ENCODE measurements at places on chromosomes 6 and 20. TPM values are rescaled to one million over a fixed set of nuclear protein-coding genes. Genes with fewer than 3 reads are reported as not detected.
A peak's percentile ranks its signal among the peaks of the same experiment; 100 is the strongest.

DNA sequence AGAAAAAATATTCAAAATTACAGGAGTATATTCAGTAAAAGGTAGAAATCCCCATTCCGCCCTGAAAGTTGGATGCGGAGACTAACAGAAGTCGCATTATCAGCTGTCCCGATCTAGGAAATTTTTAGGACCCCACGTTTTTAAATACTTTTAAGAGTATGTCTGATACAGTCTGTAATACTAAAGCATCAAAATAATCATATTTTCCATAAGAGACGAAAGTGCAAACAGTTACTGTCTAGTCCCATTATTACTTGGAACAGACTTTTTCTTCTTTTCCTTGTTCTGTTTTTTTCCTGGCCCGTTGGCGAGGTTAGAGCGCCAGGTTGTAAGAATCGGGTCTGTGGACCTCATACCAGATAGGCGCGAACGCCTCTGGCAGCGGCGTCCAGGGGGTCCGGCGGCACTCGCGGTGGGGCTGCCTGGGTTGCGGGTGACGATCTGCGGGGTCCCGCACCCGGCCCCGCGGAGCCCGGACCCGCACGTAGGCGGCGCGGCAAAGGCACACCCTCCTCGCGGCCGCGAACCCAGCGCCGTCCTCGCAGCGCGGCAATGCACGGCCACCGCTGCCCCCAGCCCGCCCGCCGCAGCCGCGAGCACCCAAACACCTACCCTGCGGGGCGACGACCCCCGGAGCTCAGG lies 460 bp downstream of the PLAGL1 start:
- DNase-seq, result no peak

- DNase-seq, result no peak
These were observed 140.2 kb upstream of the FAM83B start for GRCh38 chr6:54706391-54706790.

DNA sequence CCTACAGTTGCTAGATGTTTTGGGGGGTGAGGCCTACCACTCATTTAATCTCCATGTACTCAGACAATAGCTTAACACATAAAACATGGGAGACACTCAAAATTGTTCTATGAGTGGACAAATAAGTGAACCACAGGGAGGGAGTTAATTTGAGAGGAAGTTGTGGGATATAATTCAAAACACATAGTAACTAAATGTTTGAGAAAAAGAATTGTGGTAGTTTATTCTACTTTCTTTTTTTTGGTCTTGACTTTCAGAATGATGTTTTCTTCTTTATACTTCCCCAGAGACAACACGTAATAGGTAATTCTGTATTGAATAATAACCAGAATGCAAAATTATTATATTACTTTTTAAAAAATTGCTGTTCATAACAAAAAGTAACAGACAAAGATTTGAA lies 453.8 kb downstream of the RFPL4B start:
- peak; percentile 38 for DNase-seq

DNA sequence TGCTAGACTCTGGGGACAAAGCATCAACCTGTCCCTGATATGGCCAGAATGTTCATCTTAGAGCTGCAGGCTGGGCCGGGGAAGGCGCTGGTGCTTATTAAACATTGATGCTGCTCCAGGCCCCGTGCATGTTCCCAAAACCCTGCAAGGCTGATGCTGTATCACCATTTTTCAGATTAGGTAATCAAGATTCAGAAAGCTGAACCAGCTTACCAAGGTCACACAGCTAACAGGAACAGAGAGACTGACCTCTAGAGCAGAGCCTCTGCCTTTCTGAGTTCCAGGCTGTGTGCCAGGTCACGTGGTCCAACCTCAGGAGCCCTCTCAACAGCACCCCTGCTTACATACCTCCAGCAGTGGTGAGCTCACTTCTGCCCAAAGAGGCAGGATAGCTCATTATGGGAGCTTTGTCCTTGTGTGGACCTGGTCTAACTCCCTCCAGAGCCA lies 16.1 kb upstream of the VSTM2L start:
- no peak for DNase-seq

GRCh38 chr6:109834595-109835437 lies 143.3 kb upstream of the GPR6 start:
- no peak for DNase-seq

- no peak for DNase-seq
These were observed 100.7 kb downstream of the SGK1 start for GRCh38 chr6:134217105-134217797.

DNA sequence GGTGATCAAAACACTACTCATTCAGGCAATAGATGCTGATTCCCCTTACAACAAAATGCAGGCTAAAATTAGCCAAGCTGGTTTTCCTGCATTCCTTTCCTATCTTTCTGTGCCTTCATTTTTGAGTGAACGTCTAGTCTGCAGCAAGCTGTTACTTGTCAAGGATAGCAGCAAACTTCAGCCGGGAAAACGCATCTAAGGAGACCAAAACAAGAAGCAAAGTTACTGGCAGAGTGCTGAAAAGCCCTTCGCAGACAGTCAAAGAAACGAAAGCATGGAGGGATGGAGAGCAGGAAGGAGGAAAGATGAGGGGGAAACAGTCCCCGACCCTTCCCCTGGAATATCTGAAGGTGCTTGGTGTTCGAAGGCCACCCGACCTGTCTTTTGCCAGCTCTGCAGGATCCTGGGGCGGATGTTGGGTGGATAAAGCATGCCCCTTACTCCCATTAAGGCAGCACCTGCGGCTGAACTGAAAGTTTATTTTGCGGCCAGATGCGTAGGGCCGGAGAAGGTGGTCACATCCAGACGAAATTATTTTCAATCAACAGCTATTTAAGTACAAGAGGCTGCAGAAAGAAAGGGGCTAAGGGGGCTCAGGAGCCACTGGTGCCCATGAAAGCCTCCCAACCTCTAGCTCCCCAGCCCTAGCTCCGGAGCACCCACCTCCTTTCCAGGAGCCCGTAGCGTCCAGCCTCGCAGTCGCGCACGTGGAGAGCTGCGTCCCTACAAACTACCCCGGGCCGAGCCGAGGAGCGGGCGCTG lies 538 bp downstream of the FERMT1 start:
- peak; percentile 28 for DNase-seq

DNA sequence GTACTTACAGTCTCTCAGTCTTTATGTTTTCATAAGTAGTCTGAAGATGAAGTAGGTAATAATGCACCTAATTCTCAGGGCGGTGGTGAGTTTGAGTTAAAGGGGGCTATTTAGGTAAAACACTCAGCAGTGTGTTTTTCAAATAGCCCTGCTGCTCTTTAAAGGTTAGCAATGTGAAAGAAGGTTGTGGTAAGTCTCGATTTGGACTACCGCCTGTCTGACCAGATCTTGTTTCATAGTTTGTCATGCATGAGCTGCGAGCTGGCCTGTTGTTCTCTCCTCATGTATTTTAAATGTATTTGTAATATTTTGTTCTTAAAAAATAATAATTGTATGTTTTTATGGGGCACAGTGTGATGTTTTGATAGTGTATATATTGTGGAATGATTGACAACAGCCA lies 340.2 kb downstream of the DHX35 start:
- DNase-seq, result no peak

GRCh38 chr6:5338177-5338960 lies 77.1 kb downstream of the FARS2 start:
- DNase-seq, result no peak

GRCh38 chr6:89298680-89299465 lies 16.2 kb downstream of the GABRR2 start:
- peak; percentile 79 for DNase-seq

- DNase-seq, result peak; percentile 46
These were observed 338 bp downstream of the SRXN1 start for GRCh38 chr20:652615-653109.

DNA sequence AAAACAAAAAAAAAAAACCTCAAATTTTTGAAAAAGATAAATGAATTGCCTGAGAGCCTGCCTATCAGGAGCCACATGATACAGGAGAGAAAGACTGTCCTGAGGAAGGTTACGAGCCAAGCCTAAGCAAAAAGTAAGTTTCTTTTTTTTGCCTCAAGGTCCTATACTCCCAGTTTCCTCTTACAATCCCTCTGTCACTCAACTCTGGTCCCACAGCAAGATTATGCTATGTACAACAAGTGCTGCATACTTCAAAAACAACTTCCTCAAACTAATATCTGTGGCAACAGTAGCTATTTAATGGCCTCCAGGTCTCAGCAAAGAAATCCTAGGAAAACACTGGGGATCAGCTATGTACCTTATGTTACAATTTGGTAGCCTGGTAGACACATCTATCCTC lies 46.8 kb downstream of the PLN start:
- DNase-seq, result no peak

DNA sequence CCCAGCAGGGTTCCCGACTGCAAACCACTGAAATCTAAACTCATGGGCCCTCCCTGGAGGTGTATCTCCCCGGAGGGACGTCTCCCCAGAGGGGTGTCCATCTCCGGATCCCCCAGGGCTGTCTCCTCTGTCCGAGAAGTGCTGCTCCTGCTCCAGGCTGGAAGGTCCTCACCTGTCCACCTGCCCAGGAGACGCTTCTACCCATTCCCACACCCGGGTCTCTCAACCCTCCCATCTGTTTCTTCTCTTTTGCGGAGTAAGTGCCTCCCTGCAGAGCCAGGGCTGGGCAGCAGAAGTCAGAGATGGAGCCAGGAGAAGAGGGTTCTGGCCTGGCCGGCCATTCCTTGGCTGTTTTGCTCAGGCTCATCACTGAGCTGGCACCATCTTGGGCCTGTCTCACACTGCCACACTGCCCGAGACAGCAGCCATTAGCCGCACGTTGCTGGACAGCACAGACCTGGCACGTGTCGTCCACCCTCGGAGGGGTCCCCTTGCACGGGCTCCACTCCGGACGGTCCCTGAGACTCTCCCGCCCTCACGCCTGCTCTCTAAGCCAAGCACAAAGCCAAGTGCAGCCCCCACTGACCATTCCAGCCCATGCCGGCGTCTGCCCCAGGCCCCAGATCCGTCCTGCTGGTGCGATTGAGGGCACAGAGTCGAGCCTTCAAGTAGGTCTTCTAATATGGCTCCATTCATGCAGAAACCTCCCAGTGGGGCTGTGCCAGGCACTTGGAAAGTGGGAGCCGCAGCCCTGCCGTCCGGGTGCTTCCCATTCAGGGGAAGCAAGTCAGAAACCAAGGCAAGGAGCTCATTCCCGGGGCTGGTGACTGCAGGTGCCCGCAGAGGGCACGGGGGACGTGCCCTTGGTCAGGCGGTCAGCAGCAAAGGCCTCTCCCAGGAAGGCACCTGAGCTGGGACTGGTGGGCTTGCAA lies 367.7 kb downstream of the TAF4 start:
- DNase-seq, result no peak

DNA sequence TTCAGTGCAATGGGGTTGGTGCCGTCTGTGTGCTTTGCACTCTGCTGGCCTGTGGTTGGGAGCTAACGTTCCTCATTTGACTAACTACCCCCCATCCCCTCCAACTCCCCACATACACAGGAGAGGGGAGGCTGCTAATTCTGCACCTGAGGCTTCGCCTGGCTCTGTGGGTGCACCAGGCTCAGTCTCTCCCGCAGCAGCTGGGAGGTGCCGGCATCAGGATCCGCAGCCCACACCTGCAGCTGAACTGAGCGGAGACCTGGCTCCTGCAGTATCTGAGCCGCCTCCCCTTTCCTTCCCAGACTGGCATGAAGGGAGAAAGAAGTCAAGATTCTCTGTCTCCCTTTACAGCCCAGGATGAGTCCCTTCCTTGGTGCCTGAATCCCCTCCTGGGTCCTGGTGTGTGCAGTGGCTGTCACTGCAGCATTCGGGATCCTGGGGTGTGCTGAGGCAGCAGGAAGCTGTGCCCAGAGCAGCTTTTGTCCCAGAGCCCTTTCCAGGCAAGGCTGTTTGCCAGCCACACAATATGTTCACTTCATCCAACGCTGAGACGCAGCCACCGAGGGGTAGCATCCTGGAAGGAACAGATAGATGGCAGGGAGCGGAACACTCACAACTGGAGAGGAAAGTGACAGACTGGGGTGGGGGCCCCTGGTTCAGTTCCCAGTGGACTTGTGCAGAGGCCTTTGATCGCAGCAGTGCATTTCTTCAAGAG lies 70.2 kb downstream of the CDH4 start:
- DNase-seq, result no peak

DNA sequence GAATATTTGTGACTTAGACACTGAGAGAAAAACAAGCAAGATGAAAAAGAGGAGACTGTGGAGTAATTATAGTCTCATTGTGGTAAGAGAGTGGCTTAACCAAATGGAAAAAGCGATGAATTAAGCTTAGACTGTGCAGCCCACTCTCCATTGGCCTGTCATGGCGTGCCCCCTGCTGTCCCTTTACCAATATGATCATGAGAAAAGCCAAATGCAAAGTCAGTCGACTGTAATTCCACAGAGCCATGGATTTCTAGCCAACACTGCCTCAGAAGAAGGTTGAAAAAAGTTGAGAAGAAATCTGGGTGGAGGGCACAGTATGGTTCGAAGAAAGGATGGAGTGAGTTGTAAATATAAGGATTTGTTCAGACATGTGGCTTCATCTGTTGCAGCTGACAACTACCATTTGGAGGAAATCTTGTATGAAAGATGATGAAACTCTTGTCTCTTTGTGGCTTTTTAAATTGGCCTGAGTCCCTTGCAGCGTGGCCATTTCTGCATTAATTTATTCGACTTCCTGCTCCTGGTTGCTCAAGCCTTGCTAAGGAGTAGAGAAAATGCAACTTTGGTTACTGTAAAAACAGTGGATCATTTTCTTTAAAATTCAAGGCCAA lies 251.4 kb downstream of the DOK5 start:
- no peak for DNase-seq

DNA sequence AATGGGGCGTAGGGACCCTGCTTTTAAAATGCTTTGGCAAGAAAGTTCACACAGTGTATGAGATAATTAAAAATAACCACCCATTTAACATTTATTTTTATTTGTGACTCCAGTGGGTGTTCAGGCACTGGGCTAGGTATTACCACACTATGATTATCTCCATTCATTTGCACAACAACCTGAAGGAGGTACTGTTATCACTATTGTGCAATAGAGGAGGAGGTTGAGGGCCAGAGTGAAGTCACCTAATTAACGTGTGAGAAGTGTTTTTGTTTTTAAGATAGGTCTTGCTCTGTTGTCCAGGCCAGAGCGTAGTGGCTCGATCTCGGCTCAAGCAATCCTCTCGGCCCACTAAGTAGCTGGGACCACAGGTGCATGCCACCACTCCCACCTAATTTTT lies 29.2 kb downstream of the MAK start:
- no peak for DNase-seq

- DNase-seq, result no peak
These were observed 304.9 kb upstream of the PRDM1 start for GRCh38 chr6:105781248-105781647.

- DNase-seq, result no peak
These were observed 43.1 kb upstream of the CD93 start for GRCh38 chr20:23129266-23129665.

- DNase-seq, result peak; percentile 50
These were observed 38.3 kb downstream of the PSMG4 start for GRCh38 chr6:3297006-3297405.

Gene LY6G6D
- total RNA-seq, result not detected

Gene MUC21
- not detected for total RNA-seq

Gene TRIM31
- not detected for total RNA-seq

Gene PRSS16
- total RNA-seq, result not detected

Gene SLC22A16
- not detected for total RNA-seq

Gene MACROD2
- 1.1 TPM for total RNA-seq

Gene C6orf89
- 43.6 TPM for total RNA-seq

Gene MUC22
- not detected for total RNA-seq

Gene ASIP
- not detected for total RNA-seq

Gene CDH26
- total RNA-seq, result 0.06 TPM

Gene PAX1
- not detected for total RNA-seq

Gene HLA-DQB2
- not detected for total RNA-seq

Gene RSPO3
- not detected for total RNA-seq

Gene MAS1
- not detected for total RNA-seq

Gene NR2E1
- total RNA-seq, result not detected
